ENCODE measurements at places on chromosomes 11 and 22.

DNA sequence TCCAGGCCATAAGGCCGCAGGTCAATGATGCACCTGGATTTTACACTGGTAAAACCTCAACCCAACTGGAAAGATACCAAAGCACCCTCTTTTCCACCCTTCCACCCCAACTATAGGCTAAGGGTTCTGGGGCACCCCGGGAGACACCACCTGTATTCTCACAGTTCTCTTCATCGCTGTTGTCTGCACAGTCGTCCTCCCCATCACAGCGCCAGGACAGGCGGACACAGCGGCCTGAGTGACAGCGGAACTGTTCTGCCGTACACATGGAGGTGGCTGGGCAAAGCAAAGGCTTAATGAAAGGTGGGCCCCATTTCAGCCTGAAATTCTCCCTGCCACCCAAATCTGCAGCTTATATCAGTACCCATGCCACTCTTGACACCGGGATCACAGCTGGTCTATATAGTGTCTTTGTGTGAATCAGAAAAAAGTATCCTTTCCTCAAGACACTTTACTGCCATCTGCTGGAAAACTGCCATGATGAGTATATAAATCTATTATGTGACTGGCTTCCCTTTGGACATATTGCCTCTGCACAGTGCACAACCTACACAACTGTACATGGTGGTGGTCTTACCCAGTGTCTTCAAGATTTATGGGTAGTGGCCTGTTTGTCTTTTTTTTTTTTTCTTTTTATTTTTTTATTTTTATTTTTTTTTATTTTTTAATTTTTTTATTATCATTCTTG, 21.5 kb downstream of the LRP4 start:
- peak; percentile 58 for DNase-seq

GRCh38 chr11:23539556-23539955, 679.3 kb upstream of the CCDC179 start:
- DNase-seq = no peak

DNA sequence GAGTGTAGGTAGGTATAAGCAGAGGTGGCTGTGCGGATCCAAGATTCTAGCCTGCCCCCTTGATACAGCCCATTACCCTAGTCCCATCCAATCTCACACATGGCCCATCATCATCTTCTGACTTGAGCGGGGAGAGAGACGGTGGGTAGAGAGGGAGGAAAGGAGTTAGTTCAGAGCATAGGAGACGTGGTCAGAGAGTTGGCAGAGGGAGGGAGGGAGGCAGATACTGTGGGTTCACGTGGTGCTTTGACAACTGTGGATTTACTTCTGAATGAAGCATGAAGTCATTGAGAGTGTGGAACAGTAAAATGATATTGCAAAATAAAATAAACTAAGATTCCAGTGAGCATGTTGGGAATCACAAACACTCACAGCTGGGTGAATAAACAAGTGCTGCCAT, 31.4 kb upstream of the VPREB1 start:
- DNase-seq = no peak

GRCh38 chr22:35430897-35431322, 31.0 kb downstream of the MCM5 start:
- DNase-seq = peak; percentile 3

- no peak for DNase-seq
Observed at GRCh38 chr11:17652556-17652955, 66.8 kb upstream of the MYOD1 start.

DNA sequence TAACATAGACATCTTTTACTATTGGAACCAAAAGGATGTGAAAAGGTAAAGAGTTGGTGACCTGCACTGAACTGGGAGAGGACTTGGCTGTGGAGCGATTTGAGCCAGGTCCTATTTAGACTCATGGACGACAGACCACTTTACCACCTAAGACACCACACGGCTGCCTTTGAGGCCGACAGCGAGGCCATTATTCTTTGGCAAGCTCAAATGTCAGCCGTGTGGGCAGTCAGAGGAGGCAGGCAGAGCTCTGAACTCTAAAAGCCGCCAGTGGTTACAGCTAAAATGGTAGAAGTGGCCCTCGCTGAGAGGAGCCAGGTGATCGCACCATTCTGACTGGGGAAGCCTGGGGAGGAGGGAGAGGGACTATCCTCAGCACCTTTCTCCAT, 50.5 kb downstream of the SCUBE1 start:
- DNase-seq = no peak

DNA sequence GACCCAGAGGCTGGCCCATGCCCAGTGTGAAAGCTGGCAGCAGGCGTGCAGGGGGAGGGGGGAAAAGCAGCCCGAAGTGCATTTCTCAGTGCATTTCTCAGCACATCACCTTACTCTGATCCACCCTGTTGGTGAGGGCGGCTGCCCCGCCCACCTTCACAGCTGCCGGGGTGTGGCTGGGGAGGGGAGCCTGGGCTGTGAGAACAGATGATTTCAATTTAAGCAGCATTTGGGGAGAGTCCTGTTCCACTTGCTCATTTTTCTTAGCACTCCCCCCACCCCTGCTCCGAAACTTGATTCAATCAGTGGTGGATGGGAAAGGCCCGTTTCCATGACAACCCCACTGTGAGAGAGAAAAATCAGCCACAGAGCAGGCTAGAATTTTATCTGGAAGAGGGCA, 84.8 kb downstream of the SNX19 start:
- no peak for DNase-seq

- no peak for DNase-seq
Observed at GRCh38 chr22:18136563-18137320, 13.2 kb upstream of the USP18 start.

- no peak for DNase-seq
Observed at GRCh38 chr11:102891736-102892135, 17.0 kb upstream of the MMP12 start.

DNA sequence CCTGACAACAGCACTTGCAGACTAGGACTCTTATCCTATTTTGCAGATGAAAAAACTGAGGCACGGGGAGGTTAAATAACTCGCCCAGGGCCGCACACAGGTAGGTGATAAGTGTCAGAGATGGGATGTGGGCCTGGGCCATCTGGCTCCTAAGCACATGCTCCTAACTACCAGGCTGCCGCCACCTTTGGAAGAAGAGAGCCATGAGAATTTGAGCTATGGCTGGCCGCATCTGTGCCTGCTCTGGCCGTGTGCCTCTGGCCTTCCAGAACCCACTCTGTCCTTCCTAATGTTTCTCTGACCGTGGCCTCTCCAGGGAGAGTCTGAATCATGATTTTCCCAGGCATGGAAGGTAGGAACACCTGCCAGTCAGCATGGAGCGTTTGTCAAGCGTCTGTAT, 15.3 kb upstream of the IL2RB start:
- DNase-seq = no peak

All from NCI-H187 (cell line).